ENCODE measurements at places on chromosomes 6 and 20.

DNA sequence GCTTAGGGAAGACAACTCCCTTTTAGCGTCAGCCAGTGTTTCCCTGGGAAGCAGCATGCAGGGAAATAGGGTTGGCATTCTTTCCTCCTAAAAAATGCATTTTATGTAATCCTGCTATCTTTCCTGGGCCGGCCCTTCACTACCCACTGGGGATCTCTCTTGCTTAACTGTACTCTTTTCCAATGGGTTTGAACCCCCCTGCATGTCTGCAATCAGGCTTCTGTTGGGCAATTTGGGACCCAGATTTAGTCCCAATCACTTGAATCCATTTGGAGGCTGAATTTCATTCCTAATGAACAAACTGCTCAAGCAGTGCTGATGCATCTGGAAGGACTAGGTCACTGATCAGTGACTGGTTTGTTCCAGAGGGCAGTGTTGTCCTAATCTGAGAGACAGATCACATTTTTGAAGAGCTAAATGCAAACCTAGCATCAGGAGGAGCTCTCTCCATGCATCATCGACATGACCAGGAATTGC is 152.0 kb downstream of the TSHZ2 start:
- no peak for DNase-seq

- DNase-seq: no peak
Observed at GRCh38 chr6:1654054-1654453, 44.3 kb downstream of the FOXC1 start.

GRCh38 chr6:71887744-71888230 is 1.4 kb downstream of the RIMS1 start:
- no peak for DNase-seq

DNA sequence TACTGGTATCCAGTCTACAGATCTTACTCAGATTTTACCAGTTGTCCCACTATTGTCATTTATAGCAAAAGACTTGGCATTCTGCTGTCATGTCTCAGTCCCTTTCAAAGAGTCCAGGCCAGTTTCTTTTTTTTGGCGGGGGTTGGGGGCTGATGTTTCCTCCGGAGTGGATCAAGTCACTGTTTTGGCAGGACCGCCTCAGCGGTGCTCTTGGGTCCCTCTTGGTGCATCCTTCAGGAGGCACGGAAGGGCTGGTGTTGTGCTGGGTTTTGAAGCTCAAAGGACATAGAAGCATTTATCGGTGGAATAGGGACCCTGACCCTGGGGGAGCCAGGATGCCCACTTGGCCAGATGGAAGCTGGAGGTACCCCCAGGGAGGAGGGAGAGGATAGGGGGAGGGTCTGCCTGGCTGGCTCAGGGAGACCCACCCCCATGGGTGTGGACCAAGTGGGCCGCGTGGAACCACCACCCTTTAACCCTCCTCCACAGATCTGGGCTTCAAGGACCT is 10.8 kb downstream of the RBCK1 start:
- no peak for DNase-seq

DNA sequence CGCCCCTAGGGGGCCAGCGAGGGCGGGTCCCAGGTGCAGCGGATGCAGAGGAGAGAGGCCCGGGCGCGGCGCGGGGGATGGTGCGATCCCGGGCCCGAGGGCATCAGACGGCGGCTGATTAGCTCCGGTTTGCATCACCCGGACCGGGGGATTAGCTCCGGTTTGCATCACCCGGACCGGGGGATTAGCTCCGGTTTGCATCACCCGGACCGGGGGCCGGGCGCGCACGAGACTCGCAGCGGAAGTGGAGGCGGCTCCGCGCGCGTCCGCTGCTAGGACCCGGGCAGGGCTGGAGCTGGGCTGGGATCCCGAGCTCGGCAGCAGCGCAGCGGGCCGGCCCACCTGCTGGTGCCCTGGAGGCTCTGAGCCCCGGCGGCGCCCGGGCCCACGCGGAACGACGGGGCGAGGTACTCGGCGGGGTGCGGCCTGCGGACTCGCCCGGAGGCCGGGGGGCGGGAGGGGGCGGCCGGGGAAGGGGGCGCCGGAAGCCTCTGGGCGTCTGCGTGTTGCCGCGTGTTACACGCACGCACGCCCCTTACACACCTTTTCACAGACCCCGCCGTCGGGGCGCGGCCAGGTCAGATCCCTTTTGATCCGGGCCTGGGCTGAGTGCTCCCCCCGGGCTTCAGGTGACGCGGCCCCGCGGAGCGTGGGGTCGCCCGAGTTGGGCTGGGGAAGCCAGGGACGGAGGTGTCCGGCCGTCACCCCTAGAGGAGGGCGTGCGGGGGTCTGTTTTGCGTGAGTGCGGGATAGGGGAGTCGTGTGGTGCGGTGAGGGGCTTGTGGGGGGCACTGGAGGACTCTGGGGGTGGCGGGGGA is 412 bp downstream of the TRIB3 start:
- peak; percentile 47 for DNase-seq

- DNase-seq: no peak
Observed at GRCh38 chr20:10094566-10095173, 59.9 kb downstream of the ANKEF1 start.

- no peak for DNase-seq
Observed at GRCh38 chr20:16493486-16493885, 79.8 kb downstream of the KIF16B start.

DNA sequence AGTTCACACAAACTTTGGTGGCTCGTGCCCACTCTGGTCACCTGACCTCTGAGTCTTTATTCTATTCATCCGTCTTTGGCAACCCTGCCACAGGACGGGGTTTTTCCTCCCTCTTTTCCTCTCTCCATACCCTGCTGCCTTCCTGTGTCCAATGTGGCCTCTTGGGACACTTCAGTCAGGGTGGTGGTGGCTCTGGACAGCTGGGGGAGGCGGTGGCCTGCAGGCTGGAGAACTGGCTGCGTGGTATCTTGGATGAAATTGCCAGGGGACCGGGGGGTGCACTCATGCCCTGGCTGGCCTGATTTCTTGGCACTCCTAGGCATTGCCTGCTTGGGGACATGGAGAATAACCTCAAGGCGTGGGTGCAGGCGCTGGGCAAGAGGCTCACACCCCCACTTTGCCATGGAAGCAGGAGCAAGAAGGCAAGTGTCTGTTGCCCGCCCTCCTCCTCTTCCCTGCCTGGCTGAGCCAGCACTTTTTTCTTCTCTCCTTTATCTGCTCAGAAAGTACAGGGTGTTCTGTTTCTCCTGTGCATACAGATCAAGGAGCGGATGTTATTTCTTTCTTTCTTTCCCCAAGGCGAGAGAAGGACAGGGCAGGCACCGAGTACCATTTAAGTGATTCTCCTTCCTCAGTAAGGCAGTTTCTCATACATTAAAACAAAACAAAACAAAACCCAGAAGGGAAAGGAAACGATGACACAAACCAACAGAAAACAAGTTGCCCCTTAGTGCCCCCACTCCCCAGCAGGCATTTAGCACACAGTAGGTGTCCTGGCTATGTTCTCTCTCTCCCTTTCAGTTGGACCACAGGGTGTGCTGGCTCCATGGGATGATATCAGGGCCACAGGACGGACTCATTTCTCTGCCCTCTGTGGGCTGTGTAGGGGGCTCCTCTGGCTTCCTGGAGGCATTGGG is 155.5 kb upstream of the RNF24 start:
- DNase-seq: no peak

DNA sequence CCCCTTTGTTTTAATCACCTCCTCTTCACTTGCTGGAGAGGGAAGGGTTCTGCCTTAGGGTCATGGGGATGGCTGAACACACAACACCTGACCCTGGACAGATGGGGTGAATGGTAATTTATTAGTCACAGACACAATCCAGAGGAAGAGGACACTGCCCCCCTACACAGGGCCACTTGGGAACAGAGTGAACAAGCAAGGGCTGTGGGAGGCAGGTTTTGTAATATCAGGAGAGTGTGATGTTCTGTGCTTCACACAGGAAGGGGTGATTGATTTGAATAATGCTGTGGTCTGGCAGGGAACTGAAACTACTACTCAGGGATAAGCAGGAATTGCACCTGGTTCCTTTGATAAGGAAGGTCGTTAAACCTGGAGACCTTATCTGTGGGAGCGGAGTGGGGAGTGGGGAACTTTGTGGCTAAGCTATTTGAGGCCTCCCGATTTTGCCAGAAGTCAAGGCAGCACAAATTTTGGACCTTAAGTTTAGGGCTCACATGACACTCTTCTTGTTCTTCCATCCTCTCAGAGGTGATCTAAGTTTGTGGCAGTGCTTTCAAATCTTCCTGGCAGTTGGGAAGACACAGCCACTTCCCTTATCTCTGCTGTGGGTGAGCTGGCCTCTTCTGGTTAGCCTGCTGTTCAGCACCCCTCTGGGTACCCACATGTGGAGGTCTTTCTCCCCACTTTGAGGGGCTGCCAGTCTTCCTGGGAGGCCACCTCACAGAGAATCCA is 77.8 kb downstream of the CD164 start:
- peak; percentile 57 for DNase-seq

DNA sequence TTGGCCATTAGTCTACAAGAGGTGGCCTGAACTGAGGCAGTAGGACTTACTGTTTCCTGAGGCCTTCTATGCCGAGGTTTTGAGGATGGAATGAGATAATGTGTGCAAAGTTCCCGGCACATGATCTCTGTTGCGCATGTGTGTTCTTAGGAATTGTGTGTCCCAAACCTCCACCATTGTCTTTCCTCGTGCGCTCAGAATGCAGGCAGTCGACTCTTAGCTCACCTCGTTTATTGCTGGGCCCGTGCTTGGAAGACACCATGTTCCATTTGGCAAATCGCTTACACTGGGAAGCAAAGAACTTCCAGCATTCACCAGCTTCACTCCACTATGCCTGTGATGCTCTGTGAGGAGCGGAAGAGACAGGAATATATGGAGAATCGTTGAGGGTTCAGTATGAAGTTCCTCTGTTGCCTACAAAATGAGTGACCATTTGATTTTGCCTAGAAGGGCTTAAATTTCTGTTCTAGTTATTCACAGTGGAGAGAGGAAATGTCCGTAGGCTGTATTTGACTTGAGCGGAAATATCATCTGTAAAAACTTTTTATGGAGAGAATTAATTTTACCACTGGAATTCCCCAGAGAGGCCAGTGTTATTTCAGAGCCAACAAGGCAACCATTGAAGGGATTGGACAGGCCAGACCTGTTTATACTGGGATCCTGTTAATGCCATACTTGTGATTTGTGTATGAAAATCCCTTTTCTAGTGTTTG is 75.7 kb upstream of the CLDN20 start:
- DNase-seq: no peak

GRCh38 chr20:50464026-50464724 is 46.0 kb upstream of the PTPN1 start:
- peak; percentile 54 for DNase-seq

- DNase-seq: no peak
Observed at GRCh38 chr6:105469946-105470345, 67.1 kb upstream of the PREP start.

GRCh38 chr6:41696788-41697187 is 38.6 kb downstream of the TFEB start:
- no peak for DNase-seq

- peak; percentile 99 for DNase-seq
Observed at GRCh38 chr6:7058250-7058923, 49.4 kb upstream of the RREB1 start.

DNA sequence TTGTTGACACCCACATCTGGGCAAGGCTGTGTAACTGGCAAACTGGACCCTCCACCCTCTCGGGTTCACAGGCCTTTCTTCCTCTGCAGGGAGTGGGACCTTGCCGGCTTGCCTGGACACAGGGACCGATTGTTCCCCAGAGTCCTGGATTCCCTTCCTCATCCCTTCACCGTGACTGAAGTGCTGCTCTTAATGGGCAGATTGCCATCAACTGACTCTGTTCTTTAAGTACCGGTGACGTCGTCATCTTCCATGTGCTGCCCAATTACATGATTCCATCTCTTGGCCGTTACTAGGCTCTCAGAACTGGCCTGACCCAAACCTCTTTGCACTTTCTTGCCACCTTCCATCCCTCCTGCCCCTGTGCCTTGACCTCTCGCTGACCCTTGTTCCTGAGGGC is 85.4 kb downstream of the EYA4 start:
- DNase-seq: no peak

GRCh38 chr20:37673444-37673843 is 20.4 kb upstream of the CTNNBL1 start:
- DNase-seq: no peak

DNA sequence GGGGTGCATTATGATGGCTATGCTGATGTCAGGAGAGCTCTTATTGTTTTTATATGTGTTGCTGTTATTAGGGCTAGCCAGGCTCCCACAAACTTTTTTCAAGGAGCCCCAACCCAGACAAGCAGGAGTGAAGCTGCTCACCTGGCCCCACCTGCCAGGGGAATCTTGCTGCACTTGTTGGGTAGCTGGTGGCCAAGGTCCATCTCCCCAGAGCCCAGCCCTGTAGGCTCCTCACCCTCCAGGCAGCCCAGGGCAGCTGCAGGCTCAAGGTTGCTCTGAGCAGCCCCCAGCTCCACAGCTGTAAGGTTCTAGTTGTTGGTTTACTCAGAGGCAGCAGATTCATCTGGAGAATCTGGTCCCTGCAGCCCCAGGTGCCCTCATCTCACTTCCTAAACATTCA is 46.8 kb upstream of the SIRPA start:
- no peak for DNase-seq

DNA sequence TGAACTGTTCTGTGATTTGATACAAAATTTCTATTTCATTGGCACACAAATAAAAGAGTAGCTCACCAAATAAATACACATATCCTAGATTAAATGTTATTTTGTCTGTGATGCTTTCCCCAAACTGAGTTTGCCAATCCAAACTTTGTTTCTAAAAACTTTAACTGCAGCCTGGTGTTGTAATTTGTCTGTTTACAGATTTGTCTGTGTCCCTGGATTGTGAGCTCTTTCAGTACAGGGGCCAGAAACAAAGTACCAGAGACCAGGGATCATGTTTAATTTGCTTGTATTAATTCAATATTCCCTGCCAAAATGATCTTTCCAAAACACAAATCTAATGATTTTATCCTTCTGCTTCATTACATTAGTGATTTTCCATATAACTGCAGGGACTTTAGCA is 1044.6 kb upstream of the GJE1 start:
- no peak for DNase-seq

GRCh38 chr20:37991908-37992307 is 41.3 kb downstream of the TTI1 start:
- DNase-seq: no peak

DNA sequence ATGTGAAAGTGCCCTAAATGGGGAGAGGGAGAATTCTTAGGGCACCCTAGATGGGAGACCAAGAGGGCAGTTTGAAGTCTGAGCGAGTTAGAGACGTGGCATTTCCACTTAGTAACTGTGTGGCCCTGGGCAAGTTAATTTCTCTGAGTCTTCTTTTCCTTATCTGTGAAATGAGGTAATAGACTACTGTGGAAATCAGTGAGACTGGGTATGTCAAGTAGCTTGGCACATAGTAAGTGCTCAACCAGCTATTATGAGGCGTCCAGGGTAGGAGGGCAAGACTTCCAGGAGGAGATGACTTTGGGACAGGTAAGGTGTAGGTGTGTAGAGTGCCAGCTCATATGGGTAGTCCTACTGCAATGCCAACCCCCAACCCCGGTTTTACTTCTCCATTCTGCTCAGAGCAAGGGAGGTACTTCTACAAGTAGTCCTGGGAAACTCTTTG is 770 bp downstream of the KIF3B start:
- no peak for DNase-seq

- no peak for DNase-seq
Observed at GRCh38 chr6:141437685-141438084, 695.0 kb upstream of the GJE1 start.

Measured in NCI-H226 (cell line).